ENCODE measurements at places on chromosomes 7 and 10.

DNA sequence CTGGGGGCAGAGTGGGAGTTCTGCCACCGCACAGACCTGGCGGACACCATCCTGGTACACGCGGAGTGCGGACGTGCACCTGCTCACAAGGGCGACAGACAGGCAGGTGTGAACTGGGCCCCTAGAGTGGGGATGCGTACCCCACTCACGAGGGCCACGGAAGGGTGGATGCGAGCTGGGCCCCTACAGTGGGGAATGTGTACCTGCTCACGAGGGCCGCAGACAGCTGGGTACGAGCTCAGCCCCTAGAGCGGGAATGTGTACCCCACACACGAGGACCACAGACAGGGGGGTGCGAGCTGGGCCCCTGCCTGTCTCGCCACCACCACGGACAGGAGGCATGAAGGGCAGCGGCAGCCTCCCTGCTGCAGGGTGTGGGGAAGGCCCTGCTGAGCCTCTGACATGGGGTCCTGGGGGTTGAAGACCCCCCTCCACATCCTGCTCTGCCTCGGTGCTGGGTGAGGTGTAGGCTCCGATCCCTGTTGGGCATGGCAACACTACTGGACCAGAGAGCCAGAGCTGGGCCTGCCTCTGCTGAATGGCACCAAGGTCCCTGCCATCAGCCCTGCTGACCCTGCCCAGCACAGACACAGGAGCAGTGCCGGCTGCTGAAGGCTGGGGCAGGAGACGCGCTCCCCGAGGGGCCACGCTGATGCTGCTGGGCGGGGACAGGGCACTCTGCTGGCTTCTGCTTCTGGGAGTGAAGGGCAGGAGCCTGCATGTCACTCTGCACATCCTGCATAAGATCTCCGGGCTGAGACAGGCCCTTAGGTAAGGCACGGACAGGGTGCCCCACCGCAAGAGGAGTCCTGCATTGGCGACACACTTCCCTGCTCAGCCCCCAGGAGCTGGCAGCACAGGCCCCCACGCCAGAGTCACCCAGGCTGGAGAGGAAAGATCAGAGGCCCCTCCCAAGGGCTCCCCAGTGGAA, 259.2 kb downstream of the MAD1L1 start:
- no peak for DNase-seq

DNA sequence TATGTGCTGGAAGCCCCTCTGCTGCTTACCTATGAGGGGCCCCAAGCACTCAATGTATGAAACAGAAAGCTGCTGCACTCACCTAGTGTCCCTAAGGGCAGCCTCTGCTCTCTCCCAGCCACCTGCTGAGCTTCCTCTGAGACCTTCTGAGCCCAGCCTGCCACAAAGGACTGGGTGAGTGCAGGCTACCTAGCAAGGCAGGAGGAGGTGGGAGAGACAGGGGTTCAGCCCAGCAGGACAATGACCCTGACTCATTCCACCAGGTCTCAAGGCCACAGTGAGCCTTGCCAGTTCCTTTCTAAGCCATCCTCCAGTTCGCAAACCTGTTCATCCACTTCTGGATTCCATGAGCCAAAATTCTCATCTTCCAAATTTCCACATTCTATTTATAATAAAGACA, 16.3 kb downstream of the VOPP1 start:
- no peak for DNase-seq

- peak; percentile 46 for DNase-seq
Observed at GRCh38 chr10:21531164-21531563, 2.9 kb upstream of the MLLT10 start.

GRCh38 chr7:95421000-95421846, 13.6 kb downstream of the PON2 start:
- peak; percentile 85 for DNase-seq

DNA sequence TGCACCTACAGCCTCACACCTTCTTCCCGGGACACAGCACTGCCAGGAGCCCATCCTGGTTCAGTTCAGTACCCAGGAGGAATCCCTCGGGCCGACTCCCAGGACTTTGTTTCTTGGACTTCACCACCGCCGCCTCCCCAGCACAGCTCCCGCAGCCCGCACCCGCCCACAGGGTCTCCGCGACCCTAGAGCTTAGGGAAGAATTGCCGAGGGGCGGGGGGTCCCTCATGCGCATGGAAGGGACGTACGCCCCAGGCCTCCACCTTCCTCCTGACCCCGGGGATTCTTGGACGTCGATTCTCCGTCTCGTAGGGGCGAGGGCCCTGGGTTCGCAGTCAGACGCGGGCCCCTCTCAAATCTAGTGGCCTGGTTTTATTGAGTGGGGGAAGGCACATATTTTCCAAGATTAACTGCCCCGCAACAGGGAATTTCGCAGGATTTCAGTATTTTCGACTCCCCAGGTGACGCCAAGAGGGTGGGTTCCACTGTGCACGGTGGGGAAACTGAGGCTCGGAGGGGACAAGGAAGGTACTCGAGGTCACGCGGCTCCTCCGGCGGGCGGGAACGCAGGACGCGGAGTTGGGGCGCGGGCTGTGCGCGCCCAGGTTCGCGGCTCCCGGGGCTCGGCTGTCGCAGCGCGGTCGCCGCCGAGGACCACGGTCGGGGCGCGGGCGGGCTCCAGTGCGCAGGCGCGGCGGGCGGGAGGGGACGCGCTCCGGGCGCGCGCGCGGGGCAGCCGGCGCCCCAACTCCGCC, at the start of gene ADCY1:
ADCY1 (plus strand) TSS at position 708 of the 755 bp plus-strand sequence. CDS start 176 bp downstream, outside the sequence.
- DNase-seq, result no peak

DNA sequence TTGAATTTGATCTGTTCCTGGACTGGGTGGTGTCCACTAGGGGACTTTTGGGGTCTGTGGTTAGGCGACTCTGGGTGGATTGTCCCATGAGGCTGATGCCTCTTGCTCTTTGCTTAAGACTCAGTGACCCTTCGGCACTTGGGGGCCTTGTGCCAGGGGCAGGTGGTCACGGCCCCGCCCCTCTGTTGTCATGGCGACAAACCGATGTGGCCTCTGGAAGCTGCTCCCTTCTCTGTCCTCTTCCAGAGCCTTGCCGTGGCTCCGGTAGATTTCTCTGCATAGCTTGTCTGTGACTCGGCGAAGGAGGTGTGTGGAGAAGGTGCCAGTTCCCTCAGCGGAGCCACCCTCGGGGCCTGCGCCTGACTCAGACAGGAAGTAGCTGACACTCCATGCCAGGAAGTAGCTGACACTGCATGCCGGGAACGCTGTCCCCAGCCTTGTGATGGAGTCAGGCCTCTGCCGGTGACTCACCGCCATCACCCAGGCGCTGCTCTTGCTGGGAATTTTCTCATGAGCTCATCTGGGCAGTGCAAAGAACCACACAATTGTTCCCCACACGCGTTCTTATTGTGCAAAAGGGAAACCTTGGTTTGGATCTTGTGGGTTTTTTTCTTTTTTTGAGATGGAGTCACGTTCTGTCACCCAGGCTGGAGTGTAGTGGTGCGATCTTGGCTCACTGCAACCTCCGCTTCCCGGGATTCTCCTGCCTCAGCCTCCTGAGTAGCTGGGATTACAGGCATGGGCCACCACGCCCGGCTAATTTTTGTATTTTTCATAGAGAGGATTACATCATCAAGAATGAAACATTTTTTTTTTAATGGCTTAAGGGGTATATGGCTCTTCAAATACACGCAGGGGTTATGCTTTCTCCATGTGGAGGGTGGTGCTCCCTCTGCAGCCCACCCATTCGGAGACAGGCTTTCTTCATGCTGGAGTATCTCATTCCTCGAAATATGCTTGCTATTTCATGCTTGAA, 72.6 kb downstream of the PFKFB3 start:
- DNase-seq, result no peak

DNA sequence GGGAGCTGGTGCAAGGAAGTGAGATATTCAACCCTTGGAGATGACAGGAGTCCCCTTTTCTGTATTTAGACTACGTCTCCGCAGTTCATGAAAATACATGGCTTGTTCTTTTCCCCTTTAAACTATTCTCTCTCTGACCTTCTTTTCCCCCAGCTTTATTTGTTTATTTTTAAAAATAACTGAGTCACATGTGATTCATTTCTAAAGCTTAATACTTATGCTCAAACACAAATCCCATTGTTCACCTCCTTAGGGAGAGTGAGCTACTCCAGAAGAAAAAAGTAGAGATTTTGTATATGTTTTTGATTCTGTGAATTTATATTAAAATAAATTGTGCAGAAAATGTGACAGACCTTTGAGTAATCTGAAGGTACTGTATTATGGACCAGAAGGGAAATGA, 35.9 kb upstream of the FZD1 start:
- DNase-seq, result no peak
